ENCODE measurements at places on chromosomes 2 and 18. TPM values are rescaled to one million over a fixed set of nuclear protein-coding genes. Genes with fewer than 3 reads are reported as not detected.

CLK1 gene
- 44.8 TPM for total RNA-seq

AMER3 gene
- total RNA-seq = not detected

CCDC68 gene
- 5.8 TPM for total RNA-seq

KCNS3 gene
- total RNA-seq = 1.2 TPM

CFAP65 gene
- 0.15 TPM for total RNA-seq

LIPG gene
- total RNA-seq = 0.10 TPM

OR6B2 gene
- total RNA-seq = not detected

C1QL2 gene
- 0.14 TPM for total RNA-seq

MC5R gene
- total RNA-seq = not detected

TPRKB gene
- total RNA-seq = 74.2 TPM

ADI1 gene
- 55.6 TPM for total RNA-seq

PPP1R7 gene
- total RNA-seq = 59.1 TPM

ADAM23 gene
- total RNA-seq = 10.0 TPM

DES gene
- total RNA-seq = 0.08 TPM

CPO gene
- not detected for total RNA-seq

DSG1 gene
- total RNA-seq = not detected

CLEC4F gene
- total RNA-seq = not detected

RAPH1 gene
- total RNA-seq = 5.7 TPM

ITPRIPL1 gene
- total RNA-seq = not detected

KCNG2 gene
- not detected for total RNA-seq

SCYGR4 gene
- not detected for total RNA-seq

SIX3 gene
- total RNA-seq = 0.41 TPM

GTF2A1L gene
- not detected for total RNA-seq

GAL3ST2 gene
- total RNA-seq = not detected

FBLN7 gene
- total RNA-seq = 0.86 TPM

FARP2 gene
- total RNA-seq = 30.9 TPM

TEX44 gene
- total RNA-seq = not detected

ELOA2 gene
- total RNA-seq = not detected

GCKR gene
- 0.27 TPM for total RNA-seq

MPP4 gene
- 0.08 TPM for total RNA-seq

SPRED2 gene
- 37.7 TPM for total RNA-seq

GNAL gene
- total RNA-seq = 7.8 TPM

DOK6 gene
- not detected for total RNA-seq

NEDD4L gene
- total RNA-seq = 31.5 TPM

GPR55 gene
- total RNA-seq = not detected

ARID5A gene
- 10.0 TPM for total RNA-seq

TUBA3E gene
- total RNA-seq = not detected

TBR1 gene
- total RNA-seq = 0.11 TPM

SERPINB11 gene
- total RNA-seq = not detected

NT5C1B gene
- not detected for total RNA-seq

DYNAP gene
- not detected for total RNA-seq

APOB gene
- total RNA-seq = not detected

GKN1 gene
- 0.72 TPM for total RNA-seq

KCNF1 gene
- 36.5 TPM for total RNA-seq

PTPRN gene
- total RNA-seq = 2.2 TPM

MOGAT1 gene
- not detected for total RNA-seq

CD8B2 gene
- total RNA-seq = not detected

TANC1 gene
- total RNA-seq = 10.6 TPM

AQP4 gene
- total RNA-seq = not detected

SIX2 gene
- total RNA-seq = 0.39 TPM

ZRANB3 gene
- 6.8 TPM for total RNA-seq

C2orf68 gene
- 16.8 TPM for total RNA-seq

ABCB11 gene
- total RNA-seq = 0.02 TPM

IL1RL1 gene
- total RNA-seq = 1.1 TPM

FAM237A gene
- not detected for total RNA-seq

All from A549 treated with DMSO at 1 μM for 4 hours (cell line).